ENCODE measurements at places on chromosomes 4 and X. TPM values are rescaled to one million over a fixed set of nuclear protein-coding genes. Genes with fewer than 3 reads are reported as not detected.

LPAR4 gene
- 0.63 TPM for total RNA-seq

DNA sequence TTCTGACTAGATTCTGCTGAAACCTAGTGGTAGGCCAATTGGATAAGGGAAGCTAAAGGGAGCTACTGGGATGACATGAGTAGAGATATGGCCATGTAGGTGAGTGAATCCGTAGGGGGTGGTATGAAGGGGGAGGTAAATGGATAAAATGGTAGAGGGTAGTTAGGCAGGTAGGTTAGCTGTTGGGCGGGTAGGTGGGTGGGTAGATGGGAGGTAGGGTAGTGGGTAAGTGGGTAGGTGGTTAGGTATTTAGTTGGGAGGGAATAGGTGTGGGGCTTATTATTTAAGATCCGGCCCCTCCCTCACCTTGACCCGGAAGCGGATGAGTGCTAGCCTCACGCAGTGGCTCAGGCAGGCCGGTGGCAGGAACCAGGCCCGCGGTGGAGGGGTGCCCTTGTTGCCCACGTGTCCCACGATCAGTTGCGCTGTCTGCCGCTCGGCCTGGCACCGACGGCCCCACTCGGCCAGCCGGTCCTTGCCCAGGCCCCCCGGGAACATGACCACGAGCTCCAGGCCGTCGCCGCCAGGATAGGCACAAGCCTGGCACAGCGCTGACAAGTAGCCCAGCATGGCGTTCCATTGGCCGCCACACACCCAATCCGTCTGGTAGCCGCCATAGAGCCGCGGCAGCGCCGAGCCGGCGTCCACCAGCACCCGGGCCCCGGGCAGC, 725 bp downstream of the FAM120C start:
- H3K36me3 ChIP-seq: no peaks in the 10 kb centered on the region
- peak; percentile 26 for DNase-seq
- no peaks in the 10 kb centered on the region for H3K4me1 ChIP-seq

DNA sequence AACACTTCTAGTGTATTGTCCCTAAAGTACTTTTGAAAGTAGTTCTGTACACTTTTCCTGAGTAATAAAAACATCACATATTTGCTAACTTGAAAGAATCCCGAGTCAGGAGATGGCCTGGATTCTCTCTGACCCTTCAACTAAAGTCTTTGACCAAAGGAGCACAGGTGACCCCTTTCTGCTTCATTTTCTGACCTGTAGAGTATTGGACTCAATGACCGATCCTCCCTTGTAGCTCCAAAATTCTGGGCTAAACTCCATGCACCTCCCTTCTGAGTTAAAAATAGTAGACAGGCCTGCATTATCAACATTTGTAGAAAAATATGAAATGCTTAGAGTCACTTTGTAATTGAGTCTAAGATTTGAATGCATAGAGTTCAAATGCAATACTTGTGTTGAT, 4.0 kb upstream of the TAPT1 start:
- H3K27ac ChIP-seq: no peak overlapping the region
- no peaks in the 10 kb centered on the region for H3K4me1 ChIP-seq
- H3K27me3 ChIP-seq: no peaks in the 10 kb centered on the region
- no peaks in the 10 kb centered on the region for H3K36me3 ChIP-seq
- no peak overlapping the region for H3K4me3 ChIP-seq
- DNase-seq: no peak

- DNase-seq: no peak
- H3K36me3 ChIP-seq: no peaks in the 10 kb centered on the region
- no peaks in the 10 kb centered on the region for H3K27me3 ChIP-seq
- H3K4me1 ChIP-seq: no peaks in the 10 kb centered on the region
Measured at GRCh38 chr4:147578051-147578476, 39.1 kb upstream of the TMEM184C start.

GRCh38 chr4:37441231-37442061, 196.9 kb downstream of the NWD2 start:
- no peaks in the 10 kb centered on the region for H3K4me1 ChIP-seq
- H3K4me3 ChIP-seq: no peak overlapping the region
- no peak for DNase-seq
- no peaks in the 10 kb centered on the region for H3K36me3 ChIP-seq
- no peak overlapping the region for H3K27ac ChIP-seq
